ENCODE measurements at places on chromosomes 5 and 9. TPM values are rescaled to one million over a fixed set of nuclear protein-coding genes. Genes with fewer than 3 reads are reported as not detected.

FYB1 gene
- 257 TPM for total RNA-seq

HCN1 gene
- total RNA-seq, result not detected

INSL4 gene
- not detected for total RNA-seq

GRCh38 chr5:145824040-145824439 is 11.1 kb downstream of the PRELID2 start:
- no peak for DNase-seq

Data from CD8-positive, alpha-beta T cell (primary cell).